NCI-H2029 (cell line): ENCODE measurements at places on chromosomes 7 and 10.
A peak's percentile ranks its signal among the peaks of the same experiment; 100 is the strongest.

DNA sequence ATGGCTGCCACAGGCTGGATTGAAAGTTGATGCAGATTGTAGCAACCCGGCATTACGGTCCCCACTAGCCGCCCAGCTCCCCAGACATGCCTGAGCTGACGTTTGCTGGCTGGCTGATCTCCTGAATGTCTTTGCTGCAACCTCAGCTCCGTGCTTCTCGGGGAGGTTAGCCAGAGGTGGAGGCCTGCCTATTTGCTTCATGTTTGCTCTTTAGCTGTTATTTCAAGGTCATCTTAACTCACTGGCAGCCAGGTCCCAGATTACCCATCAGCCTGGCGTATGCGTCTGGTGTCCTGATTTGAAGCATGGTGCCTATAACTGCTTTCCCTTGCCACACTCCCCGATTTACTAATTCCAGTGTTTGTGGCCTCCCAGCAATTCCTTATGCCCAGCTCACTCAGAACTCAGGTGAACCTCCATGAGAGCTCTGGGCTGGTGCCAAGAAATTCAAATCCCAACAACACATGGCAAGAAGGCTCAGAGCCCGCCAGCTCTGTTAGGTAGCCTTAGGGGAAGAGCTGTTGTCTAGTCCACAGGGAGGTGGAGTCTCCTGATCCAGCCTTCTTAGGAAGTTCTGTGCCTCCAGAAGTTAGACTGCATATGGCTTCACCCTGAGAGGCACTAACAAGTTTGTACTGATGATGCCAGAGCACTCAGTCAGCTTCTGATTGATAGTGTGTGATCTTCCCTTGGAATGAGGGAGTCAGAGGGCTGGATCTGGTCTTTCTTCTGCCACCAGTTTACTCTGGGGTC is 69.7 kb upstream of the EXOC4 start:
- DNase-seq = no peak

- no peak for DNase-seq
These were observed 9.6 kb downstream of the MAFK start for GRCh38 chr7:1539882-1540775.

GRCh38 chr10:68697106-68697505 is 23.9 kb upstream of the CCAR1 start:
- no peak for DNase-seq

DNA sequence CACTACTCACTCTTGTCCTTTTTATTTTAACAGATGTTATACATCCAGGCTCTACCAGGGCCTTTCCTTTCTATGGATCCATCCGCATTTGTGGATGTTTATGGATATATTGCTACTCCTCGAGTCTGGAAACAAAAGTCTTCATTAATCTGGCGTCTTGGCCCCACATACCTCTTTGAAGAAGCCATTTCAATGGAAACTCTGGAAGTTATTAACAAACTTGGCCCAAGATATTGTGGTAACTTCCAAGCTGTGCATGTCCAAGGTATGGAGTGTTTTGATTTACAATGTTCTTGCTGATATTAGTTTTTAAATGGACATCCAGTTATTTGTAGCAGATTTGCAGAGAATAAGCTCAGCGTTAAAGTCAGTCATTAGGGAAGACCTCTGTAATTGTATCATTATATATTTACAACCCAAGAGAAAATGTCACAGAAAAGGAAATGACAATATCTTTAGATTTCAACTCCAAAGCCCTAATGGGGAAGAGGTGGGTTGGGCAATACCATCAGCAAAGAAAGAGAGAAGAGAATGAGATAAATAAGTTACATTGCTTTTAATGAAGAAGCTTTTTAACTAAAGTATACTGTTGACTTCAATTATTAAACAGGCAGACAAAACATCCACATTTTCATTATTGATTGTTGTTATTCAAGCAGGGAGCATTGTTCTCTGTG is 102.1 kb downstream of the WDFY4 start:
- no peak for DNase-seq

- DNase-seq = peak; percentile 52
These were observed 598 bp upstream of the AMZ1 start for GRCh38 chr7:2687338-2687869.

- DNase-seq = no peak
These were observed 24.7 kb upstream of the ADCYAP1R1 start for GRCh38 chr7:31027161-31027965.

DNA sequence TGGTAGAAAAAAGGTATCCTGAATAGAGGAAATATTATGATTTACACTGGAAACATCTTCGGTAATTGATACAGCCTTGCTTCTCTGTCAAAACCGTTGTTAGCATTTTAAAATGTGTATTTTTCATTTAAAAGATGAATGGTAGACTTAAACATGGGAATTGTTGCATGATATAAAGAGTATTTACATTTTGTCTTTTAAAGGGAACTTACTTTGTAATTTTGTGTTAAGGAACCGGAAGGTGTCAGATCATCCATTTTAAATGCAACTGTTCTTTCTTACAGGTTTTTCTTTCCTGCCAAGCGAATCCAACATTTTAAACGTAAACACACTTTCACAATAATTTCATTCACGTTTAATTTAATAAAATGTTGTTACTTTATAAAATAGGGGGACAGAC is 1.8 kb upstream of the IGF2BP3 start:
- no peak for DNase-seq

- no peak for DNase-seq
These were observed 41.4 kb downstream of the GSDME start for GRCh38 chr7:24715661-24716479.

DNA sequence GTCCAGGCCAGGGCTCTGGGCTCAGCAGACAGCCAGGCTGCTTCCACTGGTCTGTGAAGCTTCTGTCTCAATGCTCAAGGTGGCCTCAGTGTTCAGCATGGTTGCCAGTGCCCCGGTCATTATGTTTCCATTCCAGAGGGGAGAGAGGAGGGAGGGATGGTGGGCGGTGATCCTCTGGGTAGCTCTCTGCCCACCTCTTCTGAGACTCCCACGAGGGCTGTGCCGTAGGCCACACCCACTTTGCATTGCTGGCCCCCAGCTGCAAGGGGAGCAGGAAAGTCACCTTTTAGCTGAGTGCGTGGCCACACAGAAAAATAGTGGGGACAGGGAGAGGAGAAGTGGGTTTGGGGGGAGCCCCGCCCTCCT is 42.5 kb downstream of the FOXK1 start:
- DNase-seq = peak; percentile 44

DNA sequence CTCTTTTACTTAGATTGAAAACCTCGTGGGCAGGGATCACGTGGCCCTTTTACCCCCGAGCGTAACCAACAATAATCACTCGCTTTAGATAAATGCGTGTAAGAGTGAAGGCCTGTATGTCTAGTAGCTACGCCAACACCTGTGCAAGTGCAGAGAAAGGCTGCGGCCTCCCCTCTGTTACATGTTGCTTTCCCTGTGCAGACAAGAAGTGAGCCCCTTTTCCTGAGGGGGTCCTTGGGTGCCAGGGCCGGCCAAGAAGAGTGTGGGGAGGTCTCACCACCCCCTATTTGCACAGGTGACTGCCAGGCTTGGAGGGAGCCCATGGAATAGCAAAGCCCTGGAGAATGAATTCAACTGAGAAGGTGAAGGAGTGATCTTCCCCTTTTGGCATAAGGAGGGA is 35.6 kb upstream of the CNPY1 start:
- no peak for DNase-seq

DNA sequence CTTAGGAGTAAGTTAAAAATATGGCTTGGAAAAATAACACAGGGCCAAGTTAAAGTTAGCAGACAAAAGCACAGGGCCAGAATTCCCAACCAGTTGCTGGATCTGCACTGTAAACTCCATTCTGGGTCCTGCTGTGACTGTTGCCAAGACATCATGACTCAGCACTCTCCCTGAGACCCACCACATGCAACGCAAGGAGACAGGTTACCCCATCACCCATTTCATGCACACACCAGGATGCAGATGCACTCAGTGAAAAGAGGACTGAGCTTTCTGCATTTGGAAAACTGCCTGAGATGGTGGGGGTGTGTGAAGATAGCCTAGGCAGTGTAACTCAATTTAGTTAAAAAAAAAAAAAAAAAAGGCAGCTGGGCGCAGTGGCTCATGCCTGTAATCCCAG is 97.6 kb upstream of the ZNF438 start:
- DNase-seq = no peak

GRCh38 chr10:74088722-74089121 is 61.9 kb downstream of the AP3M1 start:
- no peak for DNase-seq

- DNase-seq = no peak
These were observed 227.8 kb upstream of the LRRTM3 start for GRCh38 chr10:66698069-66698468.

DNA sequence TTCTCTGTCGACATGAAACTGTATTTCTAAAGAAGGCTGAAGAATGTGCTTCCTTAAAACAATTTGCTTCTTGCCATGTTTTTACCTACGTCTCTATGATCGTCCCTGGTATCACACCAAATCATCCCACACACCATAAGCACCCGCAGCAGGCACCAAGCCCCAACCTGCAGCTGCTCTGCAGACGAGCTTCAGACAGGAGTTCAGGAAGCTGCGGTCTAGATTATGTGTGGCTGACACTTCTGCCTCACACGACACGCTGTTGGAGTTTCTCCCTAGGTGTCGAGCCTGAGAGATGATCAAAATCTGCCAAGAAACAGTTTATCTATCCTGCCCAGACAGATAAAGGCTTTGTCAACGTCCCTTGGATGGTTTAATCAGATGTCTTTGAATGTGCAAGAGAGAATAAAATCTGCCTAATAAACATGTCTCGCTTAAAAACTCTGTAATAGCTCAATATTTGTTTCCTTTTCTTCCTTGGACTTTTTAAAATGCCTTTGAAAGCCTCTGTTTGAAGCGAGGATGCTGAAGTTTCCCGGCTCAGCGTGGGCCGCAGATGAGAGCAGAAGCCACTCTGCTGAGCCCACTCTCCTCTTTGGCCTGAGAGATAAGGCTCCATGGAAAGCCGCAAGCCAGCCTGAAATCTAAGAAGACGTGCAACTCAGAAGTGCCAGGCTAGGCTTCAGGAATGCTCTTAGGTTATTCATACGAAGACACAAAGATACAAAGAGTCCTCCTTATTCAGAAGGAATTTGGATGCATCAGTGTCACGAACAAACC is 158.3 kb upstream of the PFKP start:
- no peak for DNase-seq

GRCh38 chr10:43117777-43118583 is 20.3 kb upstream of the CSGALNACT2 start:
- no peak for DNase-seq

DNA sequence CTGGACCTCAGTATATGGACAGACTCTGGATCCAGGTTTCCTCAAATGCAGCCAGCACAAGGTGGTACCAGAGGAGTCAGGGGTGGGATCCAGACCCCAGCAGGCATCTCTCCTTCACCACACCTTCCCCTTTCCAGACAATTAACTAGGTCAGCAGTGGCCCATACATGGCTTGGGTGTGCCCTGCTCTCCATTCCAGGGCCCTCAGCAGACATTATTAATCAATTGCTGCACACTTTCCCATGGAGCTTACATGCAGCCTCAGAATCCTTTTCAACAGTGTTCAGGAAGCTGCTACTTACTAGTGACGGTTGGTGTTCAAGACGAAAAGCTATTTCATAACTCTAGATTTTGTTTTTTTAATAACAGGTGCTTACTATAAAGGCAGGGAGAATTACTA is 6.0 kb downstream of the COL13A1 start:
- DNase-seq = no peak

DNA sequence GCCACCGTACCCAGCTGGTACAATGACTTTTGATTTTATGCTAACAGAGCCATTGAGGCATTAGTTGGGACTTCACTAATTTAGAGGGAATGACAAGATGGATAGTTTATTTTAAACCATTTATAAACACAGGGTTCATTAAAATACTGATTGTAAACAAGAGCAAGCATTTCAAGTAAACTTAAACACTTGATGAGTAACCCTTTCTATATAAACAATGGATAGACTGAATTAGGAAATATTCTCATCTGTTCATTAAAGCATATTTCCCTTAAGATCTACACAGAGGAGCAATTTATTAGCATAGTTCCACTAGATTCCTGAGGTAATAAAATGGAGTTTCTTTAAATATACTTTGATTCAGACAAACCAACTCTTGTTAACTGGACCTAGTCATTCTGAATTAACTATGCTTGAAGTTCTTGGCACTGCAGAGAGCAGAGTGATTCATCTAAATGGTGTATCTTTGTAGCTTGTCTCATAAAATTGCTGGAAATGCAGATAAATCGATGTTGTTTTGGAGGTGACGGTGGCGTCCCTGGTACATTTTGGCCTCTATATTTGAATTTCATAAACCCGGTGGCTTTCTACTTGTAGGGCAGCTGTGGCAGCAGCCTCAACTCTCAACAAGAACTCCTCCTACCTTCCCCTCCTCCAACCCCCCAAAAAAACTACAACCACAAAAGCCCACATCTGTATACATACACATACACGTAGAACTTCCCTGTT is 15.4 kb upstream of the VDAC2 start:
- DNase-seq = no peak

- DNase-seq = no peak
These were observed 22.2 kb downstream of the ANK3 start for GRCh38 chr10:60367431-60367830.

DNA sequence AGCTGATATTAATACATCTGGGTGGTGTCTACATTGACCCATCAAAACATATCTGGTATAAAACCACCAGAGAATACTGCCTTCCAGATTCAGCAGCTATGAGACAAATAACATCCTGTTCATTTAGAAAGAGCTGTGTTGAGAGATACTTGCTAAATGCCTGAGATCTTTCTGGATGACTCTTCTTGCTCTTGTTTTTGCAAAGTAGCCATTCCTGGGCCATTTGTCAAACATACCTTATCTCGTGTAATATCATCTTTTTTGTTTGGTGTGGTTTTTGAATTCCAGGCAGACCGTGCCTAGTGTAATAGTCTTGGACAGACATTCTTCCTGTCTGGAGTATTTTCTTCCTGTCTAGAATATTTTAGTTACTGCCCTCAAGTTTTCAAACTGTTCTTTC is 74.7 kb upstream of the PRR15 start:
- no peak for DNase-seq

DNA sequence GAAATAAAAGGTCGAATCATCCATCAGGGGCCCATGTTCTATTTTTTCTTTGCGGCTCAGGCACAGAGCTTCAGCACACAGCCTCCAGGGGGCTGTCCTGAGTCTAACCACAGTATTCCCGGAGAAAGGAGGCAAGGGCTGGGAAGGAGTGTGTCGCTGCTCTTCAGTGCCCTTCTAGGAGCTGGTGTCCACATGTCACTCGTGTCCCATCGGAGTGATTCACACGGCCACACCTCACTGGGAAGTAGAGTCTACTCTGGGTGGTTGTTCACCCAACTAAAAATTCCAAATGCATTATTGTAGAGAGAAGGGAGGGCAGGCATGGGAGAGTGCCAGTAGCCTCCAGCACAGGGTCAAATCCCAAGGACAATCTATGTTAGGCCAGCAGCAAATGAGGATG is 114.8 kb upstream of the LANCL2 start:
- no peak for DNase-seq

DNA sequence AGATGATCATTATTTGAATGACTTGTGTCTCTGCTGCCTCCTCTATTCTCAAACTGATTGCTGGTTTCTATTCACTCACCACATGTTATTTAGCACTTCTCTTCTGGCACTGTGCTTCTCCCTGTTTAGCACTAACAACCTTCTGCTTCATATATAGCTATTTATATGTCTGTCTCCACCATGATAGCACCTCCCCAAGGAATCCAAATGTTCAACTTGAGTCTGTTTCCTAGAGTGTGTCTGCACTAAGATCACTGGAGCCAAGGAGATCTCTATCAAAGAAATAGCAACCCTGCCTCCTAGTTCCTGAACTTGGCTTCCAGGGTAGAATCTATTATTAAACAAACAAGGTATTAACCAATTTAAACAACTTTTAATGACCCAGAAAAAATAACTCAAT is 104.5 kb downstream of the CYP26A1 start:
- no peak for DNase-seq

GRCh38 chr10:98323221-98324164 is 55.5 kb upstream of the LOXL4 start:
- DNase-seq = peak; percentile 43
